Activated CD8-positive, alpha-beta T cell treated with anti-CD3 and anti-CD28 coated beads, Interleukin-2, amount 10 ng/mL, durations not matched to agents 7 days and 5 days (primary cell): ENCODE measurements at places on chromosomes 6 and 20. TPM values are rescaled to one million over a fixed set of nuclear protein-coding genes. Genes with fewer than 3 reads are reported as not detected.

Gene SLC25A27
- not detected for total RNA-seq

Gene GPX5
- total RNA-seq, result not detected

Gene SNX14
- total RNA-seq, result 50.3 TPM

Gene HLA-DPA1
- total RNA-seq, result 39.1 TPM

Gene STMND1
- total RNA-seq, result not detected

Gene CCR6
- 4.4 TPM for total RNA-seq

Gene HLA-DQB1
- total RNA-seq, result 13.4 TPM

Gene SLC22A3
- not detected for total RNA-seq

Gene C20orf204
- total RNA-seq, result 7.6 TPM

Gene TRIM40
- total RNA-seq, result not detected

Gene CD24
- total RNA-seq, result not detected

Gene EYA4
- not detected for total RNA-seq

Gene SLC24A3
- total RNA-seq, result not detected

Gene DDX43
- total RNA-seq, result 1.2 TPM

Gene ADGRF4
- total RNA-seq, result not detected

Gene CST4
- not detected for total RNA-seq

Gene OTOR
- not detected for total RNA-seq

Gene SIGLEC1
- total RNA-seq, result not detected

Gene NINL
- total RNA-seq, result 2.1 TPM

Gene OR2B2
- total RNA-seq, result not detected

Gene SFTA2
- not detected for total RNA-seq

Gene POU5F1
- total RNA-seq, result not detected

Gene MYCT1
- total RNA-seq, result not detected

Gene ECT2L
- total RNA-seq, result not detected

Gene RBM39
- 358 TPM for total RNA-seq

Gene DDO
- not detected for total RNA-seq

Gene NFATC2
- total RNA-seq, result 55.8 TPM

Gene HLA-A
- 1,178 TPM for total RNA-seq

Gene DSP
- total RNA-seq, result 0.13 TPM

Gene NDUFAF4
- 42.3 TPM for total RNA-seq

Gene FYN
- 148 TPM for total RNA-seq

Gene SMIM13
- 9.5 TPM for total RNA-seq

Gene CCN6
- total RNA-seq, result not detected

Gene PDE10A
- not detected for total RNA-seq

Gene RWDD2A
- total RNA-seq, result 0.87 TPM

Gene FILIP1
- total RNA-seq, result not detected

Gene PI16
- 0.63 TPM for total RNA-seq

Gene LY6G6C
- 0.26 TPM for total RNA-seq

Gene KIF13A
- not detected for total RNA-seq

Gene RBPJL
- total RNA-seq, result not detected

Gene GPLD1
- 0.45 TPM for total RNA-seq

Gene NOX3
- total RNA-seq, result not detected

Gene KCNK5
- 12.0 TPM for total RNA-seq

Gene KCNK15
- not detected for total RNA-seq

Gene GRM1
- total RNA-seq, result not detected

Gene ZSWIM1
- total RNA-seq, result 7.0 TPM

Gene TP53RK
- 15.8 TPM for total RNA-seq

Gene SLC4A11
- total RNA-seq, result 2.8 TPM

Gene CAPN11
- 0.70 TPM for total RNA-seq

Gene PRDM1
- total RNA-seq, result 14.4 TPM

Gene SLC35D3
- not detected for total RNA-seq

Gene LPIN3
- 0.74 TPM for total RNA-seq

Gene ZMYND8
- 44.3 TPM for total RNA-seq

Gene CDC40
- 25.9 TPM for total RNA-seq
